ENCODE measurements at places on chromosomes 16 and 17.
A peak's percentile ranks its signal among the peaks of the same experiment; 100 is the strongest.

GRCh38 chr17:55356434-55357328 lies 65.0 kb downstream of the MMD start:
- peak; percentile 43 for DNase-seq

- DNase-seq: no peak
Observed at GRCh38 chr17:42841975-42842685, 2.2 kb upstream of the AOC2 start.

DNA sequence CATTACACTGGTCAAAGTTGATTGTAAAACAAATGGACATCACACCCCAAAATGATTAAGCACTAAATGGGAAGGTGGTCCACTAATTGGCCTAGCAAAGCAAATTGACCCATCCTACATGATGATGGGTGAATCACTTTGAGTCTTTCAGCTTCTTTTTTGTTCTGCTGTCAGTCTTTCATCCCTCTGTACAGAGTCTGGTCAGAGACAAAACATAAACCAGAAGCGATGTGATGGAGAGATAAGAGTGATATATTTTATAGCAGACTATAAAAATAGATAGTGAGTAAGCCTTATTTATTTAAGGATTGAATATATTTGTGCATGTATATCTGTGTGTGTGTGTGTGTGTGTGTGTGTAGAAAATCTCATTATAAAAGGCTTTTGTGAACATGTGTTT lies 618.4 kb upstream of the SOX9 start:
- no peak for DNase-seq

DNA sequence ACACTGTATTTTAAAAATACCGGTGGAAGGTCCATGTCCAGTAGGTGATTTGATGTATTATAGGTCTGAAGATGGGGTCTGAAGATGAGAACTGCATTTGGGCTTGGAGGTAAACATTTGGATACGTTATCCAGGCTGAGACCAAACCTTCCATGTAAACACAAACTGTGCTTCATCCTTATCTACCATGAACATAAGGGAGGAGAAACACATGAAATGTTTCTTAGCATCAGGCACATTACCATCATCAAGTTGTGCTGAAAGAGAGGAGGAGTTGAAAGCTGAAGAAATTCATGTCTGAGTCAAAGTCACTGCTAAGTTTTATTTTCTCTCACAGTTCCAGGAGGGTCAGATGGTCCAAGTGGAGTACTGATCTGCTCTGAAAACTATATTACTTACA lies 11.4 kb downstream of the SF3B3 start:
- DNase-seq: no peak

DNA sequence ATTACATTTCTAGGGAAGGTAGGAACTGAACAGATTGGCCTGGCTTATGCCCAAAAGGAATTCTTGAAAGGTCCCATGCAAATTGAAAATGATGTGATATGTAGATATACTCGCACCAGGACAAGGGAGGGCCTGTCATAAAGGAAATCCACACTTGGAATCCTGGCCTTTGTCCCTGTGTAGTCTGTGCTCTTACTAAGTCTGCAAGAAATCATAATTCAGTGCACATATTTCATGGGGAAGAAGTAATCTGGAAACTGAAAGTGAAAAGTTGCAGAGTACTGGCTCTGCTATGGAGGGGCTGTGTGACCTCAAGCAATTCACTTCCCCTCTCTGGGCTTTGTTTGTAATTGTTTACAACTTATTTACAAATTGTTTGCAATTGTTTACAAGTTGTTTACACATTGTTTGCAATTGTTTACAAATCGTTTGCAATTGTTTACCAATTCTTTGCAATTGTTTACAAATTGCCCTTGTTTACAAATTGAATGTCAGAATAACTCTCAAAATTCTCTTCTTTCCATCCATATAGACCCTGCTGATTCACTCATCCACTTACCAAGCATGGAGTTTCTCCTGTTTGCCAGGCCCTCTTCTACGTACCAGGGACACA lies 12.9 kb downstream of the SCNN1G start:
- DNase-seq: no peak

- DNase-seq: no peak
Observed at GRCh38 chr17:20179041-20179440, 169.9 kb downstream of the SPECC1 start.

- DNase-seq: no peak
Observed at GRCh38 chr16:70381604-70382342, 35.1 kb downstream of the DDX19A start.

All from stimulated activated CD8-positive, alpha-beta memory T cell treated with anti-CD3 and anti-CD28 coated beads, Interleukin-15, amount 100 ng/mL, for 48 hours (primary cell).